ENCODE measurements at places on chromosomes 2 and 18. TPM values are rescaled to one million over a fixed set of nuclear protein-coding genes. Genes with fewer than 3 reads are reported as not detected.

DNA sequence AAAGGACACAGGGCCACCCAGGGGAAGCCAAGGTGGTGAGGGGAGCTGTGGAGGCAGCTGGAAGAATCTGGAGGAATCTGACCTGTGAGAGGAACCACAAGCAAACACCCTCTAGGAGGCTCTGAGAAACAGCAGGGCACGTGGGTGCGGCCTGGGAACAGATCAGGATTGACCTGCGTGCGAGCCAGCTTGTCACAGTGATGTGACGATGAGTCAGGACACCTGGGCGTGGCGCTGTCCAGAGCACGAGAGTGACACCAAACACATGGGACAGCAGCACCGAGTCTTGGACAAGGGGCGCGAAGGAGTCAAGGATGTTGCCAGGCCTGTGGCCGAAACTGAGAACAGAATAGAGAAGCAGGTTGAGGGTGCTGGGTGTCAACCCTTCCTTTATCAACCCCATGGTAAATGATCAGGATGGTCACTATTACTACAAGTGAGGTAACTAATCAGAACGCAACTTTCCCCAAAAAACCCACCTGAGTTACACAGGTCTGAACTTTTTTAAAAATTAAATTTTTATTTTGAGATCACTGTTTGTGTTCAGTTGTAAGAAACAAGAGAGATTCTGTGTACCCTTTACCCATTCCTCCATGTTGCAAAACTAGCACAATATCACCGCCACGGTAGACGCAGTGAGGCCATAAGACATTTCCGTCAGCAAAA lies 637 bp upstream of the SFT2D3 start:
- peak; percentile 59 for DNase-seq

DYNAP gene
- total RNA-seq, result not detected

DNA sequence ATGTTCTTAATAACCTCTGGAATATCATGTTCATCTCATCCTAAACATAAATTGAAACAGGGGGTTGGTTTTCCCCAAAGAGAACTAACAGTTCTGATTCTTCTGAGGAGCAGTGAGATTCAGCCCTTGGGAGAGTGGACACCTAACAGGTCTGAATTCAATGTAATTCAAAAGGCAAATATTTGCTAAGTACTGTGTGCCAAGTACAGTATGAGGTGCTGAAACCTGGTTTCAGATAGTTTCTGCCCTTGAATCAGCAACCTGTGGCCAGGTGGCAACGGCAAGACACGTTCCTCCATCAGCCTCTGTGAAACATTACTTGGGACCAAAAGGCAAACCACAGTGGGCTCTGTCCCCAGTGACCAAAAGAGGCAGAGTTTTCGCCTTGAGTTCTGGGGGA lies 1.3 kb downstream of the LRRC30 start:
- no peak for DNase-seq

GRCh38 chr2:163709270-163709669 lies 26.5 kb downstream of the FIGN start:
- no peak for DNase-seq

- no peak for DNase-seq
These were observed 6.1 kb downstream of the LRP1B start for GRCh38 chr2:142124706-142125105.
